ENCODE measurements at places on chromosomes 2 and 18. TPM values are rescaled to one million over a fixed set of nuclear protein-coding genes. Genes with fewer than 3 reads are reported as not detected.

Gene SNORC
- 10.8 TPM for polyA plus RNA-seq

Gene CEP76
- 9.6 TPM for polyA plus RNA-seq

Gene MYO3B
- polyA plus RNA-seq = 0.51 TPM

DNA sequence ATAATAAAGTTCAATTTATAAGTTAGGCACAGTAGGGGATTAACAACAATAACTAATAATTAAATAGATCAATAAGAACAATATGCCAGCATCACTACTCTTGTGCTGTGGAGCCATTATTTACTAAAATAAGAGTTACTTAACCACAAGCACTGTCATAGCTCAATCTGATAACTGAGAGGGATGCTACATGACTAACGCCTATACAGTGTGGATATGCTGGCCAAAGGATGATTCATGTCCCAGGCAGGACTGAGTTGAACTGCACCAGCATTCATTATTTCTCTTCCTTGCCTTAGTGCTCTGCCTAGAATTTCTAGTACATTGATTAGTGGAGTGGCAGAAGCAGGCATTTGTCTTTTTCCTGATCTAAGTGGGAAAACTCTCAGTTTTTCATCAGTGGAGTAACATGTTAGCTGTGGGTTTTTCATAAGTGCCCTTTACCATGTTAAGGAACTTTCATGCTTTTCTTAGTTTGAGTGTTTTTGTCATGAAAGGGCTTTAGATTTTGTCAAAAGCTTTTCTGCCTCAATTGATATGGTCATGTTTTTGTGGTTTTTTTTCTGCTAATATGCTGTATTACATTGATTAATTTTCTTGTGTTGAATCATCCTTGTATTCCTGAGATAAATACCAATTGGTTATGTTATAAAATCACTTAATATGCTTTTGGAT, 21.7 kb downstream of the KIAA1328 start:
- DNase-seq = no peak

DNA sequence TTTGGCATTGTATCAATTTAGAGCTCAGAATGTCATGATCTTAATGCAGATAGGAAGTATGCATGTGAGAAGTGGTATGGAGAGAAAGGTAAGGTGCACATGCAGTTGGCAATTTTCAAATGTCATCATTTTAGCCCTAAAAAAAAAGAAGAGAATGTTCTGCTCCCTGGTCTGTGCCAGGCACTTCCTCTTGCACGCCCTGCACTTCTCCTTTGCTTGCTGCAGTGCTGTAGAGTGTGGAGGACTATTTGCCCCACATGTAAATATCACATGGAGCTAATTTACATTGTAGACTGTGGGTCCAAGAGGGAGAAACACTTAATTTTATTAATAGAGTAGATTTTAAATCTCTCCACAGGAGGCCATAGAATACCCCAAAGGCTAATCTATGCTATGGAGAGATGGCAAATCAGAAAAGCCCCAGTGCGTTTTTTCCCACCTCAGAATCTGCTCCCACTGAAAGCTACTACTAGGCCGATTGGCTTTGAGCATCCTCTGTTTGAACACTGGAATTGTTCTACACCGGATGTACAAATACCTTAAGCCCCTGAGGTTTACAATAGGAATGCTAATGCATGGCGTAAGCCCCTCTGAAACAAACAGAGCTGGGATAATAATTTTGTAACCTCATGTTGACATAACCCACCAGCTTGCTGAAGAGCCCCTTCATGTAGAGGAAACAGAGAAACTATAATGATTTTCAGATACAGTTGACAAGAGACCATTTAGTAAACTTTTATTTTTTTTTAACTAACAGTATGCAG, 137.2 kb upstream of the KLHL14 start:
- DNase-seq = peak; percentile 43

- DNase-seq = no peak
Observed at GRCh38 chr18:24491927-24492834, 31.7 kb downstream of the HRH4 start.

GRCh38 chr2:145012214-145012670, 492.3 kb upstream of the ZEB2 start:
- DNase-seq = no peak

All from spinal cord (tissue), 10 donors.